ENCODE measurements at places on chromosomes 2 and 18.

DNA sequence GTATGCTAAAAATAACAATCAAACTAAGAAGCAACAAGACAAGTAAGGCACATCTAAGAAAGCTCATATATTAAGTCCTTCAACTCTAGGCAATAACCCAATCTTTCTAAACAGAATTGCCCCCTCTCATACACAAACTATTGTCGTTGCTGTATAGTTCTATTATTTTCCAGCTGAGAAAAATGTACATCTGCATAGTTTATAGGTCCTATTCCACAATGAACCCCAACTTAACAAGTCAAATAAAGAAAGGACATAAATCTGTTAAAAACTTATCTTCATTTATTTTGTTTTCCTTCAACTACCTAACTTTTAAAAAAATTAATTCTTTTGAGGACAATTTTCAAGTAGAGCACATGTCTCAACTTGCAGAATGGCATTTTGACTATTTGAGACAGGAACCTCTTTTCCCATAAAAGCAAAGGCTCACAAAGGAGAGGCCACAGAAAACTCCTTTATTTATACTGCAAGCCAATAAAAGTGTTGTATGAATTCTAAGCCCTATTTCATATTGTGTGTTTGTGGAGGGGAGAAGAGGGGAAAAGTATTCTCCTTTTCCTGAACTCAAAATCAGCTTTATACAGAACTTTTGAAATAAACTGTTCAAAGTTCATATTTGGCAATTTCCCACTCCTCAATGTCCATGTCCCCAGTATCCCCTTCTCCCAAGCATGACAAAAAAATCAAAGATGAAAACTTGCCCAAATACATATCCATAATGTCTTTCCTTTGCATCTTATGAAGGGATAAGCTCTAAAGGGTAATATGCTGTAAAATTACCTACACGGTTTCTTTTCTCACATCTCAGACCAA lies 37.4 kb downstream of the RTN4 start:
- DNase-seq = no peak

GRCh38 chr2:142472382-142472781 lies 341.6 kb upstream of the LRP1B start:
- no peak for DNase-seq

DNA sequence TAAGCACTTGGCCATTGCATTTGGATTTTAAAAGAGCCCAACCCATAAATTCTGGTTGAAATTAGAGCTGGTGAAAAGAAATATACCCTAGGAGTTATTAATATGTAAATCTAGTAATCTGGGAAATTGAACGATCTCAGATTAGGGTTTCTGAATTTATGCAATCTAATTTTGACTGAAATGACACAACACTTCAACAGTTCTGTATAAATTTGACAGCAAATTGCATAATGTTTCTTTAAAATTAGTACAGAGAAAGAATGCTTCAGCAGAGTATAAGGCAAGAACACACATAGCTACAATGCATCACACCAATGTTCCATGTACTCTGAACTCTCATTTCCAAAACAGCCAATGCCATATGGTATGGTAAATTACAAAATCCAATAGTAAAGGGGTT lies 201.5 kb upstream of the ITGA4 start:
- no peak for DNase-seq

DNA sequence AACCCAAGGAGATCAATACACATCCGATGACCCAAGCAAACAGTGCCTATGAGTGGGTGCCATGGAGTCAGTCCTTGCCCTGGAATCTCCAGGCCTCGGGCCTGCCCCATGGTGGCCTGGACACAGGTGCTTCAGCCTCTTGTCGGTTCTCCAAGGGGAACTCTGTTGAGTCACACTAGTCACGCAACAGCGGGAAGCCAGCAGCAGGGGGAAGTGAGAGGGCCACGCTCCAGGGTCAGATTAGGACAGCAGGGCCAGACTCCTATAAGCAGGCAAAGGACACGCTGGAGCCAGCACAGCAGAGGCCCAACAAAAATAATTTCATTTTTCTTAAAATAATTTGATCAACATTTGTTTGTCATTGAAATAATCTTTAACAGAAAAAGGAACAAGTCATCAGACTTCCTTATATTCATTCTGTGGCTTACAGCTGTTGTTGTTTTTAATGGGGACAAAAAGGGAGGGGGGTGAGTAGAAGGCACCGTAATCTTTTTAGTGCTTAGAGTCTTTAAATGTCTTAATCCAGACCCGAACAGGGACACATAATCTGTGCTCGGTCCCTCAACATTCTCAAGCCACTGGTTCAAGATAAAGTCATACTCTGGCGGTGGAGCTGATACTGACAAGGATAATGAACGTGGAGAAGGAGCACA lies 16.4 kb upstream of the ARMC9 start:
- DNase-seq = peak; percentile 90

DNA sequence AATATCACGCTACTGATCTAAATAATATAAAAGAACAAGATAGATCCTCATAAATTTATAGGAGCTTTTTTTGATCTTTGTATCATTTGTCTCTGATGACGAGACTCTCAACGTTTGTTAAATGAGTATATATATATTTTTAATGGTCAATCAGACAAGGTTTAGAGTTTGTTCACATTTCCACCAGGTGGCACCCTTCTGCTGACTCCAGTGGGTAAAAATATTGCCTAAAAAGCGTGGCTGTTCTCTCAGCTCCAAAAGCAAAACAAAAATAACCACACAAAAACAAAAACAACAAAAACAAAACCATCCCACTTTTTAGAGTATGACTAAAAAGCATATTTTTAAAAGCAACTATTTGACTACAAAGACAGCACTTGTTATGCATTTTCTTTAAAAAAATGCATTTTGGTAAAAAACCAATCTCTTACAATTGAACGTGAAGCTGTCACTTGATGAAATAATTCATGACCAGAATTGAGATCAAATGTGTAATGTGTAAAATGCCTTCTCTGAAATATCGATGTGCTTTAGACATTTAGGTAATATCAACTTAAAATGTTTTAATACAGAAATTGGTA lies 723.2 kb downstream of the DPP10 start:
- peak; percentile 54 for DNase-seq

DNA sequence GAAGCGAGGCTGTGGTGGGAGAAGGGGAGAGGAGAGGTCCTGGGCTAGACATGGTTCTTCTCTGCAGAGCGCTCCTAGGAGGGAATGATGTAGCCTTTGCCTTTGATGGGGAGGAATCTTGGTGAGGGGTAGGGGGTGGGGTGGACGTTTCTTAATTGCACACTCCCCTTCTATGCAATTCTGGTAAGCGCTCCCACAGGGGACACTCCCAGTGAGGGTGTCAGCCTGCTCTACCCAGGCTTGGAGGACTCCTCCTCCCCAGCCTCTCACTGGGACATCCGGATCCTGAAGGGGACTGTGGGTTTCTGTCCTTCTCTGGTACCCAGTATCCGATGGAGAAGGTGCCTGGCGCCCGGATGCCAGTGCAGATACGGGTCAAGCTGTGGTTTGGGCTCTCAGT lies 114.3 kb downstream of the DYSF start:
- DNase-seq = no peak

GRCh38 chr2:45259138-45259537 lies 249.9 kb upstream of the SIX2 start:
- DNase-seq = no peak

GRCh38 chr2:235102896-235103295 lies 151.1 kb downstream of the SH3BP4 start:
- no peak for DNase-seq

- DNase-seq = no peak
Observed at GRCh38 chr2:24159708-24160107, 15.1 kb upstream of the FAM228A start.

- DNase-seq = no peak
Observed at GRCh38 chr2:222272446-222273015, 26.3 kb downstream of the PAX3 start.

DNA sequence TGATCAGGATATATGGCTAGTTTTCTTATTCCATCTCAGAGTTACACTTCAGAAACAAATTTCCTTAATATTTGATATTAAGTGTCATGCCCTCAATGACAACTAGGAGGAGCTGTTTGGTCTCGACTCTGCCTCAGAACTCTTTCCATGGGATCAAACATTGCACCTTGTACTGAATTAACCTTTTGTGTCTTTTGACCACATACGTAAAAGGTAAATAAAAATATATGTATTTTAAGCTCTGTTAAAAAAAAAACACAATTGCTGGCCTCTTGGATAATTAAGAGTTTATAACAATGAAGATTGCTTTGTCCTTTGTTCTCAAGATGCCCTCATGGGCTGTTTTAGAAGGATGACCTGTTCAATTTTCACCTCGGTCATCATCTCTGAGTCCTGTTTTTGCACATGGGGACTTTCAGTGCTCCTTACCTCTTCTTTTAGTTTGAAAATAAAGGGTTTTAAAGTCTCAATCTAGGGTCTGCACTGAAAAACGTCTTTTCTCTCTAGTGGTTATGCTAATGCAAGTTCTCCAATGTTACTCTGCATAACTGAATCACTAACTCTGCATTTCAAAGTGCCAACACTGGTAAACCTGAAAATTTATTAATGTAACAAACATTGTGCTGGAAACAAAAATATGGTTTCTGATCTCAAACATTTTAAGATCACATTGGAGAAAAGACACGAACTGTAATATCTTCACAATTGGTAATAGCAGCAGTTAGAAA lies 18.8 kb upstream of the FN1 start:
- peak; percentile 48 for DNase-seq

GRCh38 chr18:49094136-49094535 lies 143.4 kb upstream of the SMAD7 start:
- DNase-seq = no peak

DNA sequence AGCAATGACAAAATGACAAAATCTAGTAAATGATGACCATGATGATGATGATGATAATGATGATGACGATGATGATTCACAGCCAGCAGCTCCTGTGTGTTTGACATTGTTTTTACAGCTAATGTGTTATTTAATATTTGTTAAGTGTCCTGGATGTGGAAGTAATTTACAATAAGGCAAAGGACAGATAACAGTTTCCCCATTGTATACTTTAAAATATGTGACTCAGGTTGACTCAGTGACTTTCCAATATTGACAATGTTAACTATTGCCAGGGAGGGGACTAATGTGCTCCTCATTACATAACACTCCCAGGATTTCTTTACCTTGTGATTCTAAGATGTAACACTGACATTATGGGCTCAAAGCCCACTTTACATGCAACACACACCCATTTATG lies 602.2 kb downstream of the FBXO15 start:
- no peak for DNase-seq

DNA sequence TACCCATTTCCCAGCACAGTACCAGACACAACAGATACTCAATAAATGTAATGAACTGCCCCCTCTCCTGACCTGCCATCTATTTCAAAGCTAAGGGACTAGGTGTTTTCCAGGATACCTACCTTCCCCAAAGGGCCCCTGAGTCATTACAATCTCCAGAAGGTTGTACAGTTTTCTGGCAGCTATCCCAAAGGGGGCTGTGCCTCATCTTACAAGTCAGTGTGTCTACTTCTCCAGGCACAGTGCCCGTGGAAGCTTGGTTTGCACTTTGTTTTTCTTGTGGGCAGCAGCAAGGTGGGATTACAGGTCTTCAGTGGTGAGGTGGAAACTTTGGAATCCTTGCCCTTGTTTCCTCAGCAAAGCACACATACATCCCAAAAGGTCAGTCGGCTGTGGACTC lies 62.8 kb upstream of the CYP26B1 start:
- no peak for DNase-seq

GRCh38 chr2:128156812-128157211 lies 65.8 kb downstream of the UGGT1 start:
- no peak for DNase-seq

GRCh38 chr2:36300697-36301096 lies 54.9 kb upstream of the CRIM1 start:
- DNase-seq = no peak

DNA sequence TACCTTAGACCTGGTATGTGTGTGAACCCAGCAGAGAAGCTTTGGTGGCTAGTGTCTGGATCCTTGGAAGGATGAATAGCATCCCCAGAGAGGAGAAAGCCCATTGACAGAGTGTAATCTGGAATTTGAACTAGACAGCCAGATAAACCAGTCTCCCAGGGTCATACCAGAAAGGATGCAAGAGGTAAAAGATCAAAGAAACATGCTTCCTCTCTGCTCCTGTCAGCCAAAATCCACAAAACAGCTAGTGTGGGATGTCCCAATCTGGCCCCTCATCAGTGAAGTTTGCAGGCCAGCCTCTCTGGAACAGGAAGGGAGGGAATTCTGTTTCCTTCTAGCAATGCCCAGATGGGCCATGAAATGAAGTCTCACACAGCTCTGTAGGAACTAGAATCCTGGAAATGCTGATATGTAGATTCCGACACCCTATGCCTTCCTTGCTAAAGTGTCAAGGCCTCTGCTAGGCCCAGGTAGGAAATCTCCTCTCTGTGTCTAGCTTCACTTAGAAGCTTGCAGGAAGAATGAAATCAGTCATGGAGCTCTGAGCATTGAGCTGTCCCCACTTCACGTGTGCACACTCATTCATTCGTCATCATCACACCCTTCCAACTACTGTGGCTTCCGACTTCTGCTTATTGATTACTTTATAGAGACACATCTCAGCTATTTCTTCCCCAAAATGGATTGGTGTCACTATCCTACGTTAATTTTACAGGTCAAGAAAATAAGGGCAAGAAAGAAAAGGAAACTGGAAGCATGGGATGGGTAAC lies 38.0 kb downstream of the EVA1A start:
- no peak for DNase-seq

DNA sequence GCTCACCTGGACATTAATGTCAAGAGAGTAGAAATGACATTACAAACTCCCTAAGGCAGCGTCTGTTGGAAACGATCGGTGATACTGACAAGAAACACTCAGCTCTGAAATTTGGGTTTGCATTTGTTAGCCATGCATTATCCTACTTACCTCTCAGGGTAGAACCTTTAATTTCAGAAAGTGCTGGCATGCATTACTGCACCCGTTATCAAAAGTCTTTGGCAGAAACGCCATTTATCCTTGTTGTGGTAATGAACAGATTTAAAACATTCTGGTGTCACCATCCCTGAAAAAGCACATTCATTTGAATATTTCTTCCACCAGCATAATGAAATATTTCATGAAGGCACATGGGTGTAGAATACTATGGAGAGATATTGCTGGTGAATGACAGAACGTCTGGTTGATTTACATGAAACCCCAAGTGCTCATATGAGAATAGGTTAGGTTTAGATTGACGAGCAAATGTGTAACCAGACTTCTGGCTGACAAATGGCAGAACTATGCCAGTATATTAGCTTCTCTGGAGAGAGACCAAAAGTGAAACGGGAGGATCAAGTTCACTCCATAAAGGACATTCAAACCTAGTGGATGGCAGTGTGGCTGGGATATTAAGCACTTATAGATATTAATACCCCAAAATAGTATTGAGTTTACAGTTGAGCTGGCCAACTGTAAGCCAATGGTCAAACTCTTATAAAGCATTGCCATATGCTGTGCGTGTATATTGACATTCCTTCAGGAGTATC lies 53.5 kb upstream of the ITGB6 start:
- no peak for DNase-seq

DNA sequence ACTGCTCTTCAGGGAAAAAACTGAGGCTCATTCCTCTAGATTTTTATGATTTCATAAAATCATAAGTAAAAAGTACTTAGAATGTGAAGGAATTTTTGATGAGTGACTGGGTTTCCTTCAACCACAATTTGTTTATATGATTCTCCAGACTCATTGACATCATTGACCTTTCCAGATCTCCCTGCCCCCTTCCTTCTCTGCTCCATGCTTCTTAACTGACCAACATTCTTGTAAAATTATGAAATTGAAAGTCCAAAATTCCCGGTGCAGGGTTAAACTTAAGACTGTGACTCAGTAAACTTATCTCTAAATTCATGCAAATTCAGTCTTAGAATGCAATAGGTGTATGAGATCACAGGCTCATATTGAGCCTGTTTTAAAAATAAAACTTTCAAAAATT lies 648.9 kb downstream of the TDRD15 start:
- no peak for DNase-seq
